Hematopoietic multipotent progenitor cell treated with erythropoietin and hydrocortisone succinate and interleukin-3 and kit ligand, for 17 days (in vitro differentiated cells): ENCODE measurements at places on chromosomes 1 and 21.

DNA sequence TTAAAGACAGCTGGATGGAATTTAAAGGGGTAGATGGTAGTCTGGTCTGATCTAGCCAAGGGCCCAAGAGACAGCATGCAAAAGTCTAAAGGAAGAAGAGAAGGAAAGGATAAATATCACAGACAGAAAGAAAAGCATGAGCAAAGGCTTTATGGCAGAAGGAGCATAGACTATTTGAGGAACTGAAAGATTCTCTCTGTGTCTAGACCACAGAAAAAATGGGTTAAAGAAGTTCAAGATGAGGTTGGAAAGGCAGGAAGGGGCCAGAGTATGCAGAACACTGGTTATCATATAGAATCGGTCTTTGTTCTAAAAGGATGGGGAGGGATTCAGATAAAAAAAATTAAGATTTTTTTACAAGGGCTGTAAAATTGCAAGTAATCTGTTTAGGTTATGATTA lies 136.8 kb upstream of the SGIP1 start:
- no peak for DNase-seq

- DNase-seq = no peak
Observed at GRCh38 chr21:37842163-37842919, 73.9 kb downstream of the KCNJ6 start.

DNA sequence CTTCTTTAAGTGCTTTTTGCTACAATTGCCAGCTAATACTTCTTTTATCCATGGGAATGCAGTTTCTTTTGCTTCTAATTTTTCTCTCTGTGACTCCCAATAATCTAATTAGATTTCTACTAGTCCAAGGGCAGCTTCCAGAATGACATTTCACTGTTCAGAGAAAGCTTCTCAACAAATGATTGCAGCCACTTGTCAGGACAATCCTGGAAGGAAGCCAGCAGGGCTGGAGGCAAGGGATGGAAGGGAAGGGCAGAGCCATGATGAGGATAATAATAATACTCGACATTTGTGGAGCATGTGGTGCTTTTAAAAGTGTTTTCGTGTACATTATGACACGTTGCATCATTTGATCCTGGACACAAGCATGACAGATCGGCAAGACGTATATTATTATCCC lies 19.4 kb downstream of the F11R start:
- no peak for DNase-seq

DNA sequence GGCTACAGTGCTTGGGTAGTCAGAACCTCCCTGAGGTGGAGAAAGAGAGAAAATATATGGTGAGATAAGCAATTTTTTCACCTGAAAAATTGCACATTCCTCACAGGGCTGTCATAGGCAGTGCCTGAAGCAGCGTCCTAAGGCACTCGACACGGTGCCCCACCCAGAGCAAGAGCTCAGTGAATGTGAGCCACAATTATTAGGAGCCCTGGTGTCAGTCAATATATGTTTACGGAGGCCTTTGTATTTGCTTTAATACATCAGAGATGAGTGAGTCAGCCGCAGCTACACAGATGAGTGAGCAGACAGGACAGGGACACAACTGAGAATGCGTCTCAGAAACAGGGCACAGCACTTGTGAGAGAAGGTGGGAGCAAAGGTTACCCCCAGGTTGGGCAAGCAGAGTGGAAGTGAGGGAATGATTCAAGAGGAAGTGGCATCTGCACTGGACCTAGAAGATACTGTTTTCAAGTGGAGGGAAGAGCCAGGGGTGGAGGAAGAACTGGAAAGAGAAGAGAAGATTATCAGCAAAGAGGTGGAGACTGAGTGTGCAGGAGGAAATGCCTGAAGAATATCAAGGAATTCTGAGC lies 5.2 kb upstream of the PIGC start:
- peak; percentile 41 for DNase-seq

DNA sequence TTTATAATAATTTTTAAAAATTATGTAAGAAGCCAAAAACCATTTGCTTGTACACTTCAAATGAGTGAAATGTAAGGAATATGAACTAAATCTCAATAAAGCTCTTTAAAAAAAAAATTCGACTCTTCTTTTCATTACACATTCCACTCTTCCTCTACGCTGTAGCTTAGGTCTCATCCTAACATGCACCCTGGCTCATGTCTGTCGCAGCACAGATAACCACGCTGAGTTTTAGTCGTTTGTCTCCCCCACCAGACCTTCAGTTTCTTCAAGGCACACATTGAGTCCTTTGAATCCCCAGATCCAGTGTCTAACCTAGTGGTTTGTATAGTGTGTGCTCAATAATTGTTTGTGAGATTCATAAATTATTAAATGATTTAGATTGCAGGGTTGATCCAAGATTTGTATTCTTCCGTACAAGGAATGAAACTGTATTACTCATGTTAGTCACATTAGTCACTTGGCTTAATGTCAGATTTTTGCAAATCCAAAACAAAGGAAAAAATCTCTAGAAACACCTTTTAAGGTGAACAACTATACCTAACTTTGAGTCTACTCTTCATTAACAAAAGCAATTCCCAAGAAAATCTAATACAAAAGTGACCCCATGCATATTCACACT lies 57.3 kb downstream of the SLC25A24 start:
- no peak for DNase-seq

- DNase-seq = no peak
Observed at GRCh38 chr21:38817371-38818324, 11.9 kb downstream of the ETS2 start.

- no peak for DNase-seq
Observed at GRCh38 chr1:119225831-119226230, 85.4 kb upstream of the WARS2 start.

DNA sequence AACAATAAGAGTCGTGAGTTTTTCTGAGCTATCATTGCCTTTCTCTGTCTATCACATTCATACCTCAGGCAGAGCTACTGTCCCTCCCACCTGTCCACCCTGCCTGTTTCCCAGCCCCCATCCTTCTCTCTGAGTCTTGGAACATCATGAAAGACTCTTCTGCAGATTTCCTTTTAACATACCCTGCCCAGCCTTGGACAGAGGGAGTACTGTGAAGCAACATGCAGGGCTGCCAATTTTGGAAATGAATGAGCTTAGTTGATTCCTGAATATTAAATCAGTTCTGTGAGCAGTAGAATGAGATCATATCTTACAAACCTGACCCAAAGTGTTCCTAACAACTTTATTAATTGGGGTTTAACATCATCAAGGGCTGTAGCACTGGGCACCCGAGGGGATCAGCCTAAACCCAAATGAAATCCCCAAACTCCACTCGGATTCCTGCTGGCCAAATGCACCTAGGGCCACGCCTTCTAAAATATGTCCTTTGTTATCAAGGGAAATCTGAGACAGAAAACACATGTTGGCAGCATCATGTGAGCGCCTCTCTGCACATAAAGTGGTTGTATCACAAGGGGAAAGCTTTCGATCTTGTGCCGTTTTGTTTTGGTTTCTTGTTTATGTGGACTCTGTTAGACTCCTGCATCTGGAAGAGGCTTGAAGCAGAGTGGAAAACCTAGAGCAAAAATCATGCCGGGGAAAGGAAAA lies 357.6 kb downstream of the KIF26B start:
- no peak for DNase-seq

DNA sequence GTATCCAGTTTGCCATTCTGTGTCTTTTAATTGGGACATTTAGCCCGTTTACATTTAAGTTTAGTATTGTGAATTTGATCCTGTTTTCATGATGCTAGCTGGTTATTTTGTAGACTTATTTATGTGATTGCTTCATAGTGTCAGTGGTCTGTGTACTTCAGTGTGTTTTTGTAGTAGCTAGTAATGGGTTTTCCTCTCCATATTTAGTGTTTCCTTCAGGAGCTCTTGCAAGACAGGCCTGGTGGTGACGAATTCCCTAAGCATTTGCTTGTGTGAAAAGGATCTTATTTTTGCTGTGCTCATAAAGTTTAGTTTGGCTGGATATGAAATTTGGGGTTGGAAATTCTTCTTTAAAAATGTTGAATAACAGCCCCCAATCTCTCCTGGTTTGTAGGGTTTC lies 69.2 kb upstream of the PDC start:
- DNase-seq = no peak

DNA sequence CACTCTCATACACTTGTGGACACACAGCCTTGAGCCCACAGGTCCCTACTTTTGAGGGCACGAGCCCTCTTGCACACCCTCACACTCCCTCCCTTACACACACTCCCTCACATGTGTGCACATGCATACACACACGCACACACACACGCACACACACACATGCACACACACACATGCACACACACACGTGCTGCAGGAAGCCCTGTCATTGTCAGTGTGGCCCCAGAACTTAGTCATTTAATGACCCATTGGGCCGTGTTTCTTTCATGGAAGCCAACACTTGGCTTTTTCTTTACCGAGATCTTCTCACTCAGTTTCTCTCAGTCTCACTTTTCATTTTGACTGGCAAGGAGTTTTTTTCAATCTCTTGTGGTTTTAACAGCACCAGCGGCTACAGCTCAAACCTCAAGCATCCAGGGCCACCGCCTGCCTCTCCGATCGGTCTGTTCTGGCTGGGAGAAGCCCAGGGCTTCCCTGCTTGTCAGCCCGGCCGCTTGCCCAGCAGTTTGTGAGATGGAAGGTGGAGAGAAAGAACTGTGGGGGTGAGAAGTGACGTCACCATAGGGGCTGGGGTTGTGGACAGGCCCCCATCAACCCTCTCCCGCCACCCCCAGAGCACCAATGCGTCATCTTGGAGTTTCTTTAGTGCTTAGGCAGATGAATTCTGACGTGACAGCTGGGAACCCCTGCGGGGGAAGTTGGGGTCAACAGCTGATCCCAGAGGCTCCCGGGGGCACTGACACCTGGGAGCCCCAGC lies 15.8 kb upstream of the TNFRSF8 start:
- DNase-seq = no peak

DNA sequence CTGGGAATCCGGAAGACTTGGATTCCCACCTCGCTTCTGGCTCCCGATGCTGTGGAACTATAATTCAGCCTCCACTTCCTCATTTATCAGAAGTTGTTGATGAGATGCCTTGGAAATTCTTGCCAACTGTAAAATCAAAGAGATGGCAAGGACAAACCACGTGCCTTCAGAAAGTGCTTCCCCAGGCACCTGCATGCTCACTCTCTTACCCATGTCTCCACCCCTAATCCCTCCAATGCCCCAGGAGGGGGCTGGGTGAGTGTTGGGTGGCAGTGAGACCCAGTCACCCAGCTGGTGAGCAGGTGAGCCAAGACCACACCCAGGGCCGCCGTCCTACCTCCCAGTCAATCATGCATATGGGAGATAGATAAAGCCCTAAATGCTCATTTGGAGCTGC lies 160.8 kb downstream of the PSMG1 start:
- DNase-seq = no peak

GRCh38 chr1:198153804-198154203 lies 3.0 kb upstream of the NEK7 start:
- DNase-seq = no peak

DNA sequence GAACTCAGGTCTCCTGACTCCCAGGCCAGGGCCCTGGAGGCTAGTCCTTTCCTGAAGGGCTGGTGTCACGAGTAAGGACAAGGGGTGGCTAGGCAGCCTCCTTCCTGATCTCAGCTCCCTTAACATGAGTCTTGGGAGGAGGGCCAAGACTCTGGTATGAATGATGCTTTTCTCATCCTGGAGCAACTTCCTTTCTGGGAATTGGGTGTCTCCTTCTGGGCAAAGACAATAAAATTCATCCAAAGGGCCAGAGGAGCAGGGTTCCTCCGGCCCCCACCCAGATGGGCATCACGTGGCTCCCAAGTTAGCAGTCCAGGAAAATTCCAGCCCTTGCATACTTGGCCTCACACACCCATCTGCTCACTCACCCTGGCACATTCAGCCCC lies at the start of gene FAM167B:
TSS of gene FAM167B (plus strand) at position 335 of the 386 bp plus-strand sequence. CDS start 200 bp downstream, outside the sequence.
- DNase-seq = no peak

- DNase-seq = no peak
Observed at GRCh38 chr1:214362188-214362882, 81.4 kb downstream of the SMYD2 start.

DNA sequence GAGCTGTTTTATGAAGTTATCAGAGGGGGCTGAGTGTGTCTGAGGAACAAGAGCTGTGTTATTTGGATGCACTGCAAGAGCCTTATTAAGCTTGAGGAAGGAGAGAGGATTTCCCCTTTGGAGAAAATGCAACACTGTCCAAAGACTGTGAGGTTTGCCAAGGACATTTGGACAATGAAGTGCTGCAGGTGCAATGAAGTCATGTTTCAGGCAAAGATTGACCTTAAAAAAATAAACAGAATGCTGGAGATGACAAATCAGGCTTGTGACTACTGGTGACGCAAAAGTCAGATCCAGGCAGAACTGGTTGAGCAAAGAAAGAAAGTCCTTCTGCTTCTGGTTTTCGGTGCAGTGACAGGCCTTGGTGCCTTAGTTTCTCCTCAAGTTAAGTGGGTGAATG lies 125.2 kb upstream of the KIAA0040 start:
- DNase-seq = no peak

DNA sequence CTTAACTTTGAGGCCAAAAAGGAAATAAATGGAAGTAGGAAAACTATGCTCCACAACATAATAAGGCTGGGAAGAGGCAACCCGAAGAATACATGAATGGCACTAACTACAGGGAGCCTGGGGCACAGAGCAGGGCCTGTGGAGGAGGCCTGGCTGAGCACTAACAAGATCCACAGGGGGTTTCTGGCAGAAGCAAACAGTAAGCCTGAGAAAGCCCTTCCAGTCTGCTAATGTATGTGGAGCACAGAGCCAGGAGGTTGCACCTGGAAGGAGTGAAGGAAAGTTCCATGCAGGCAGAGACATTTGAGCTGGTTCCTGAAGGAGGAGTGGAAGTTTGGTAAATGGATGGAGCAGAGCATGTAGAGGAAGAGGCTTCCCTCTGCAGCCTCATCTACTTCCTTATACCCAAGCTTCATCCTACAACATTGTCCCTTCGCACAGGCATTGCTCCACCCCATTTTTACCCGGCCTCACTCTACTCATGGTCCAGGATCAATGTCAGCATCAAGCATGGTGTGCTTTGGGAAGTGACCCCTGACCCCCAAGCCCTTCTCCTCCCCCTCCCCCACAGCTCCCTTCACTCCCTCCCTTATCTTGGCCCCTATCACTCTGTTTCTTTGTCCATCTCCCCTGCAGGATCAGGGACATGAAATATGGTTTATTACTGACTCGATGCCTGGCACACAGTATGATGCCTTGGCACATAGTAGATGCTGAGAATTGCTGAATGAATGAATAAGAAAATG lies 23.3 kb downstream of the SHISA4 start:
- DNase-seq = no peak

- DNase-seq = no peak
Observed at GRCh38 chr1:198141668-198142351, 15.0 kb upstream of the NEK7 start.

- no peak for DNase-seq
Observed at GRCh38 chr1:38000529-38001455, 4.5 kb downstream of the FHL3 start.

GRCh38 chr1:172551279-172551678 lies 18.3 kb downstream of the SUCO start:
- DNase-seq = no peak

GRCh38 chr1:245389873-245390272 lies 235.1 kb downstream of the KIF26B start:
- no peak for DNase-seq

DNA sequence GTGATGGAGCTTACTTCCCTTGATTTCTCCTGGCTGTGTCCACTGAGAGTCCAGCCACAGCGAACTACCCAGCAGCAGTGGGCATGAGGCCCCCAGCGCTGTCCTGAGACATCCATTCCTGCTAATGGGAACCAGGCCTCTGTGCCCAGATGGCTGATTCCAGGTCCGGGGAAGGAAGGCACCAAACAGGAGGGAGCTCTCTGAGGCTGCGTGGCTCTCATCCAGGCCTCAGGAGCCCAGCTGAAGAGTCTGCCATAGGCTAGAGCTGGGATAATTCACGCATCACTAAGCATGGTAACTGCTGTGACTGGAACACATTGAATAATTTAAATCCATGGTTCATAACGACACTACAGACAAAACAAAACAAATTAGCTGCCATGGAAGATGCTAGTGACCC lies 24.7 kb upstream of the LRRC47 start:
- no peak for DNase-seq
